ENCODE measurements at places on chromosomes 3 and 15.
A peak's percentile ranks its signal among the peaks of the same experiment; 100 is the strongest.

DNA sequence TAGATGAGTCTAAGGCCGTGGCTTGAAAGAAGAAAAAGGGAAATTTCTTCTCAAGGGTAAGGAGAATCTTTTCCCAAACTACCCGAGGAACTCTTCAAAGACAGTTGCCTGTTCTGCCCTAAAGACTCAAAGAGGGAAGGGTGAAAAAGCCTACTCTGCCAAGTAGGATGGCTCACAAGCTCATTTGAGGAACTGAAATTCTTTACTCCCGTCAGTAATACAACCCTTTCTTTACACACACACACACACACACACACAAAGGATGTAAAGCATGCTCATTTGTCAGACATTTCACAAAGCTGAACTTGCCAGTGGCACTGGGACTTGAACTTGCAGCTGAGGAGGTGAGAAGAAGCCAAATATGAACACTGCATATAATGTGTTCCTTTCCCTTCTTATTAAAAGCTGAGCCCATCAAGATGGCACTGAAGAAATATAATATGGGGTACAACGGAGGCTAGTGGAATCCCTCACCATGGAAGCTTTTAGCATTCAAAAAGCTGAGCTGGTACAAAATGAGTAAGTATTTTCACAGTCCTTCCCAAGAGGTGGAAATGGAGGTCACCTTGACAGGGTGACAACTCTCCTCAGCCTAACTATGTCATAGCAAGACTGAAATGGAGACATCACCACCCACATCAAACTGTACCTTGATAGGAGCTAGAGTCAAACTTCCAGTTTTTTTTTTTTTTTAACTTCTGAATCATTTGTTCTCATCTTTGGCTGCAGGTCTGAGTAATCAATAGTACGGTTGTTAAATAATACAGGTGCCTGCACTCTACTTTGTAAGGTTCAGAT lies 57.6 kb downstream of the TAFA4 start:
- no peak for DNase-seq

DNA sequence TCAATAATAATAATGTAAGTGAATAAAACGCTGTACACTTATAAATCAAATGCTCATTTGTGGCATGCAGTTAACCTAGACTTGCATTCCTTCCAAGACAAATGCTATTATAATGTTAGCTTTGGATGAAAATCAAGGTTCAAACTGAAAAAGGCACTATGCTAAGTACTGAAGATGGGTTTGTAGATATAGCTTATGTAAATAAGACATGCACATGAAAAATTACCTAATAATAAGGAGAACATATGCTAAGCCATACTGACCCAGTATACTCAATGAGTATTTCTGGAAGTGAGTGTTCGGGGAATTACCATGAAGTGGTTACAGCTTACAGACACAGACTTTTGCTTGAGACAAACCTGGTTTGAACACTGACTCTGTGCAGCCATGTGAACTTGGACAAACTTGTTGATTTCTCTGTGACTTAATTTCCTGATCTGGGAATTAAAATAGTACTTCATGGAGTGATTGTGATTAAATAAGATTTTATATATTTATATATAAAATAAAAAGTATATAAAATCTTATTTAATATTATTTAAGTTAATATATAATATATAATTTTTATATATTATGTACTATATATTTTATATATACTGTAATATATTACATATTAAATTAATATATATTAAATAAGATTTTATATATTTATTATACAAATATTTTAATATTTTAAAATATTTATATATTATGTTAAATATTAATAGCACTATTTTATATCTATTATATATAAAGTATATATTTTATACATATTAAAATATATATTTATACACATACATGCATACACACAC lies 159.2 kb downstream of the ZPLD1 start:
- DNase-seq, result no peak

GRCh38 chr15:73607405-73607804 lies 25.8 kb downstream of the NPTN start:
- DNase-seq, result no peak

DNA sequence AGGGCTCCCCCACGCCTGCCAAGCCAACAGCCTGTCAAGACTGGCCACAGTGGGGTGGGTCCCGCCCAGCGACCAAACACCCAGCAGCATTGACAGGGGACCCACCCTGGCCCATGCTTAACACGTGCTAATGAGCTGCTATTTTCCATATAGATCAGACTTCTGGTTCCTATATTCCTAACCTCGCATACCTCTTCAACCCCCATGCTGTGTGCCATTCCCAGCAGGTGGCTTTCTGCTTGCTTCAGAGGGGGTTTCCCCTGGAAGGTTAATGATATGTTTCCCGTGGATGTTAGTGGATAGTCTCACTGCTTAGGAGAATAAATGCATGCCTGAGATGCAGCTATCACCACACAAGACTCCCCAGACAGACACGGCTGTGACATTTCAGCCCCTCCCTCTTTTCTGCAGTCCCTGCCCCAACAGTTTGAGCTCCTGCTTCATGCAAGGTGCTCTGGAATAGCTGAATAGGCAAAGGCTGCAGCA lies 37.9 kb upstream of the MGLL start:
- no peak for DNase-seq

DNA sequence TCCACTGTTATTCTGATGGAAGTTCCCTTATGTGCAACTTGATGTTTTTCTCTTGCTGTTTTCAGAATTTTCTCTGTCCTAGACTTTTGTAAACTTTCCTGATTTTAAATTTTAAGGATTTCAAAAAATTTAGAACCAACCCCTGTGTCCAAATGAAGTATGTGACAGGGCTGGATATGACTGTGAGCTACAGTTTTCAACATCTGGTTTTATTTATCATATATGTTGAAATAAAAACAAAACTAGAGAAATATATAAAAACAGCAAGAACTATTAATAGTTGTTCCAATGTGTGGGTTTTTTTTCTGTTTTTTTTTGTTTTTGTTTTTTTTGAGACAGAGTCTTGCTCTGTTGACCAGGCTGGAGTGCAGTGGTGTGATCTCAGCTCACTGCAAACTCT lies 47.4 kb upstream of the PSMD6 start:
- DNase-seq, result no peak

DNA sequence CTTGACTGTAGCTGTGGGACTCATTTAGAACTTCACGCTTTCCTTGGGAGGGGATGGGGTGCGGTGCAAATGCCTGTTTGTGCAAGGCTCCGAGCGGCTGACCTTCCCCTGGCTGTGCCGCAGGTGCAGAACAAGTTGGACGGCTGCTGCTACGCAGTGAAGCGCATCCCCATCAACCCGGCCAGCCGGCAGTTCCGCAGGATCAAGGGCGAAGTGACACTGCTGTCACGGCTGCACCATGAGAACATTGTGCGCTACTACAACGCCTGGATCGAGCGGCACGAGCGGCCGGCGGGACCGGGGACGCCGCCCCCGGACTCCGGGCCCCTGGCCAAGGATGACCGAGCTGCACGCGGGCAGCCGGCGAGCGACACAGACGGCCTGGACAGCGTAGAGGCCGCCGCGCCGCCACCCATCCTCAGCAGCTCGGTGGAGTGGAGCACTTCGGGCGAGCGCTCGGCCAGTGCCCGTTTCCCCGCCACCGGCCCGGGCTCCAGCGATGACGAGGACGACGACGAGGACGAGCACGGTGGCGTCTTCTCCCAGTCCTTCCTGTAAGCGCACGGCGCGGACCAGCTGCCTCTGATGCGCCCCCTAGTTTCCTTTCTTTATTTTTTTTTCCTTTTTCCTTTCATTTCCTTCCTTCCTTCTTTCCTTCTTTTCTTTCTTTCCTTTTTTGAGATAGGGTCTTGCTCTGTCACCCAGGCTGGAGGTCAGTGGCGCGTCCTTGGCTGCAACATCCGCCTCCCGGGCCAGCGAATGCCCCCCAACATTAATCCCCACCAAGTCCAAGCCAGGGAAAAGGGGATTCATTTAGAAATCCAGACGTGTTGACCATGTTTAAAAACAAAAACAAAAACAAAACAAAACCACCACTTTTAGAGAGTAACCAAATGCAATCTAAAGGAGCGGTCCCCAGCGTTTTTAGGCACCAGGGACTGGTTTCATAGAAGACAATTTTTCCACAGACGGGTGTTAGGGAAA lies 42.7 kb downstream of the EIF2AK4 start:
- peak; percentile 58 for DNase-seq

DNA sequence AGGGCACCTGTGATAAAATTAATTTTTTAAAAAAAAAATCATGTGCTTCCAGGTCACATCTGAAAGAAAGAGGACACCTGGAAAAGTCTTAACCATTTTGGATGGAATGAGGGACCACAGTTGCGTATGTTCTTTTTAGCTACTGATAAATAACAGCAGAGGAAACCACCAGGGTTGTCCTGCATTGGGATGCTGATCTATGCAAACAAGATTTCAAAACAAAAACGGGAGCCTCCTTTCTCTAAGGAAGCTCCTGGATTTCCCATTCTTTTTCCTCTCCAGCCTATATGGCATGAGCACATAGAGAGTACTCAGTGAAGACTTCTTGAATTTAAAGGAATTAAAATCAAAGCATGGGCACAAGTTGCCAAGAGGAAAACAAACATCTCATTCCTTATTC lies 145.6 kb upstream of the THBS1 start:
- no peak for DNase-seq

DNA sequence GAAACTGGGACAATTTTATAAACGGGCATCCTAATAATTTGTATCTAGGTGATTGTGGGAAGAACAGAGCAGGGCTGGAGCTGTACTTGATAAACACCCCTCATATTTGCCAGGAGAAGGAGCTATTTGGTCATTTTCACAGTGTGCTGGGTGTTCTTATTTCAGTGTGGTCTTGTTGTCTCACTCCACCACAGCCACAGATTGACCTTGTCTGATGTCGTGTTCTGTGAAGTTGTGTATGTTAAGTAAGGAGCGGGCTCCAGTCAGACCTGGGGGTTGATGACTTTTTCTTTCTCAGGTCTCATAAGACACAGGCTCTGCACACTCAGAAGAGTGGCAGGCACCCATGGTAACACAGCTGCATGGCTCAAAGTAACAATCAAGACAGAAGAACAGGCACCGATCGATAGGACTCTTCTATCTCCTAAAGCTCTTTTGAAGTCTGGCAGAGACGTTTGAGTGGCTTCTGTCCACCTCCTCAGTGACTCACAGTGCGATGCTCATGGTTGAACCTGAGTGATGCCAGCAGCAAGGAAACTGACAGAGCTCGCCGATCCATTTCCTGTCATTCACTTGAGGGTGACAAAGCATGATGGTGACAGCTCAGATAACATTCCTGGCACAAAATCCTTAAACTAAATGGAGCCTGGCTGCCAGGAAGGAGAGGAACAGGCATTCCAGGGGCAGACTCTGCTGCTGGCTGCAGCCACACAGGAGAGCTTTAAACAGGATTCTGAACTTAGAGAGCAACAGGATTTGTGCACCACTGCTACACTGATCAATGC lies 20.8 kb downstream of the DPH3 start:
- DNase-seq, result peak; percentile 5

DNA sequence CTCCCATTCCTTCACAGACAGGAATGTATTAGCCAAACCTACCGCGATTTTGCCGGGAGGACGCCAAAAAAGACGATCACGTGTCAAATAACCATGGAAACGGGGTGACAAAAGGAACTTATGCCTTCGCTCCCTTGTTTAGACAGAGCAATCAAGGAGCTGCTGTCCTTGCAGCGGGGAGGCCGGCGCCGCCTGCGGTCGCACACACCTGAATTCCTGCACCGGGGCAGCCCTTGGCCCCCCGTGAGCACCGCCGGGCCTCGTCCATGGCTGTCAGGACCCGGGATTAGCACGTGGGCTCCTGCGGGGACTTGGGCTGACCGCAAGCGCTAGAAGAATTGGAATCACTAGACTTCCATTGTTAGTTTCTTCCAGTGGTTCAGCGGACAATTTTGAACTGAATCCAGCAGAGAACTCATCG lies 193.1 kb downstream of the SHQ1 start:
- DNase-seq, result no peak

- DNase-seq, result no peak
Observed at GRCh38 chr15:48333540-48333939, 2.3 kb downstream of the DUT start.

DNA sequence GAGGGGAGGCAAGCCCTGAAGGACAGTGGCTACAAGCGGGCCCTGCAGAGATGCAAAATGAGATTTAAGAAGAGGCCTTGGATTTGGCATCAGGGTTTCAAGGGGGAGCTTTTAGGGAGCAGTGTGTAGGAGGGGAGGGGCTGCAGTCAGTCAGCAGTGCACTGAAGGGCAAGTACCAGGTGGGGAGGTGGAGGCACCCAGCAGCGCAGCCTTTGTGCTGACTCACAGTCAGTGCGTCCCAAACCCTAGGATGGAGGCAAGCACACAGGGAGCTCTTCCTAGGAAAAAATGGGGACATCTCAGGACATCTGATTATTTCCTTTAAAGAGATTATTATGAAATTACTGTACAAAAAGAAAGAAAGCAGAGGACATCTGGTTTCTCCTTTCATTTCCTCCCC lies 80.0 kb downstream of the AAGAB start:
- no peak for DNase-seq

DNA sequence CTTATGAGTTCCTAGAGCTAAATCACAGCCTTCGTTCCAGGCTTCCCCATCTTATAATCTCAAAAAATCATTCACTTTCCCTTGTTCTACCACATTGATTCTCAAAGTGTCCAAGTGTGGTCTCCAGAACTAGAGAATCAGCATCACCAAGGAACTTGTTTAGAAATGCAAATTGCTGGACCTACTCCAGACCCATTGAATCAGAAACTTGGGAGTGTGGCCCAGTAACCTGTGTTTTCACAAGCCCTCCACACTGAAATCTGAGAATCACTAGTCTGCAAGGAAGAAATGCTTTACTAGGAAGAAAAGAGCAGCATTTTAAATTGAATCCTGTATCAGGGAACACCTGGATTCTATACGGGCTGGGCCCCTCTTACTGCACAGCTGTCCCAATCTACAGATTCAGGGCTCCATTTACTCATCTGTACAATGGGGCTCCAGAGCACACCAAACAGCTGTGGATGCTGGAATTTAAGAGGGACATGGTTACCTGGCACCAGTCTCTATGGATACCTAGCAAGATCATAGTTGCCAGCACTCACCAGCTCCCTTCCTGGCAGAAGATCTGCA lies 3.9 kb downstream of the MEGF11 start:
- DNase-seq, result no peak

DNA sequence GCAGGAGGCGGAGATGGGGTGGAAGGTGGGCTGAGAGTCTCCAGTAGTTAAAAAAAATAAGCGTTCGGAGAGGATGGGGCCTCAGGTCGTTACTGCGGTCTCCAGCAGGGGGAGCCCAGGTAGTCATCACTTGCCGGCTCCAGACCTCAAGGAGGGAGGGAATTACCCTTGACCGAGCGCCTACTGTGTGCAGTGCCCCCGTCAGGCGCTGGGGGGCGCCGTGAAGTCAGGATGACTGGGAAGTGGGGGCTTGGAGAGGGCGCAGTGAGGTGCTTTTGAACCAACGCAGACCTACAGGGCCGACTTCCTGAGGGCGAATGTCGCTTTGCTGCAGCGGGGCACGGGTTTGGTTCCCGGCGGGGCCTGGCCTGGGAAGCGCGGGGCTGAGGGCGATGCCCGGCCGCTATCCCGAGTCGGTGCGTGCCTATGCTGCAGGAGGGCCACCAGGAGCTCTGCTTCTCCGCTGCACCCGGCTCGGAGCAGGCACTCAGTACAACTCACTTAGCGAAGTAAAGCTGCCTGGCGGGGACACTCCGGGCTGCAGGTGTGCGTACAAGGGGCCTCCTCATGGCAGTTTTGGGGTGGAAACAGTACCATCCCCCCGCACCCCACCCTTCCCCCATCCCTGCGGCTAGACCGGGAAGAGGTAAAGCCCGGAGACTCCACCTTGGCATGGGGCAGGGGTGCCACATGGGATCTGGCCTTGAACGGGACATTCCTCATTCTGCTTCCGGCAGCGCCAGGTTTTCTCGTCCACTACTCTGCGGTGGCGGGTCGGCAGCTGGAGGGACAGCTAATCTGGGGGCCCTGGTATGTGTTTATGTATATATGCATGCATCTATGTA lies 79.8 kb downstream of the RHCG start:
- peak; percentile 78 for DNase-seq

- DNase-seq, result no peak
Observed at GRCh38 chr3:189529889-189530471, 101.2 kb upstream of the TP63 start.
